Stimulated activated CD4-positive, alpha-beta T cell treated with anti-CD3 and anti-CD28 coated beads, Interleukin-1b, Interleukin-23, amount 100 ng/mL, for 1 hour (primary cell): ENCODE measurements at places on chromosomes 1 and 21.
A peak's percentile ranks its signal among the peaks of the same experiment; 100 is the strongest.

DNA sequence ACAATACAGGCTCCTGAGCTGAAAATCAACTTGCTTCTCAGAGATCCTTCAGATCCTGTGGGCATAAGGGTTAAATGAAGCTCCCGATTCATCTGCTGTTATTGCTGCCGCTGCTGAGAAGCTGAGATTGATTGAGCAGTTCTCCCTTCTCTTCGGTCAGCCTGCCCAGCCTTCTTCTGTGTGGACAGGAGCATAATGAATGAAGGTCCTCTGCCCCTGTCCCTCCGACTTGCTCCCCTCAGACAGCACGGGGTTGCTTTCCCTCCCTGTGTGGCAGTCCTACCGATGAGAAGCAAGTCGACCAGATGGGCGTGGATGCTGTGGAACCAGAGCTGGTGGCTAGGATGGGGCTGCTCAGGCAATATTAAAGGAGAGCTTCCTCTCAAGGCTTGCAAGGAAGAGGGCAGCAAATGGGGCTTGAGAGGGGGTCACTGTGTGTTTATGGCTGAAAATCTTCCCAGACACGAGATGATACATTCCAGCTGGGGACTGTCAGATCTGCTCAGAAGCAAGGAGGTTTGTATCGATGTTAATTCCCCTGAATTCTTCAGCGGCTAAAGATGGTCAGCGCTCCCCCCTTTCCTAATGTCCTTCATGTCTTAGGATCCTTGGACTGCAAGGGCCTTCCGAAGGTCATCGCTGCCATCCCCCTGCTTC is 63.9 kb upstream of the GOLT1A start:
- DNase-seq: no peak

DNA sequence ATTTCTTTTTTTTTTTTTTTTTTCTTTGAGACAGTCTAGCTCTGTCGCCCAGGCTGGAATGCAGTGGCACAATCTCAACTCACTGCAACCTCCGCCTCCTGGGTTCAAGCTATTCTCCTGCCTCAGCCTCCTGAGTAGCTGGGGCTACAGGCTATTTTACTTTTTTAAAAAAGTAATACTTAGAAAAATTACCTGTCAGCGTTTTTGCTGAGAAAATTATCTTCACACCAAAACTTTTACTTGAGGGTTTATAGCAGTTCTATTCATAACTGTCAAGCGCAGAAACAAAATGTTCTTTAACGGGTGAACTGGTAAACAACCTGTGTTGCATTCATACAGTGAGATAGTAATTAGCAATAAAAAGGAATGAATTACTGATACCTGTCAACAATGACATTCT is 1.5 kb upstream of the SLC25A24 start:
- no peak for DNase-seq

GRCh38 chr1:52193985-52194384 is 52.1 kb downstream of the ZFYVE9 start:
- no peak for DNase-seq

DNA sequence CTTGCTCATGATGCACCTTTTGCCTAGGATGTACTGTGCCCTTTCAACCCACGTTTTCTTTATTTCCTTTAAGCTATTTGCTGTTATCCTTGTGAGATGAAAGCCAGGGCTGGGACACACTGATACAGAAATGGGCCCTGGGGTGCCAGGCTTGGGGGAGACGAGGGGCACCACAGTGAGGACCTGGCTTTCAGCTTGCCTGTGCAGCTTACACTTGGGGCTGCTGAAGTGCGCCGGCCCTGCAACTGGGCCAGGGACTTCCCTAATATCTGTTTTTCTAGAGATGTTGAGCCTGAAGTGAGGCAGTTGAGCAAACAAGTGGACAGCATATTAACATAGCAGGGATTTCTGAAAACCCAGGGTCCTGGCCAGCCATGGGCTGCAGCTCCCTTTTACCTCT is 42.5 kb upstream of the SLC19A1 start:
- DNase-seq: no peak

DNA sequence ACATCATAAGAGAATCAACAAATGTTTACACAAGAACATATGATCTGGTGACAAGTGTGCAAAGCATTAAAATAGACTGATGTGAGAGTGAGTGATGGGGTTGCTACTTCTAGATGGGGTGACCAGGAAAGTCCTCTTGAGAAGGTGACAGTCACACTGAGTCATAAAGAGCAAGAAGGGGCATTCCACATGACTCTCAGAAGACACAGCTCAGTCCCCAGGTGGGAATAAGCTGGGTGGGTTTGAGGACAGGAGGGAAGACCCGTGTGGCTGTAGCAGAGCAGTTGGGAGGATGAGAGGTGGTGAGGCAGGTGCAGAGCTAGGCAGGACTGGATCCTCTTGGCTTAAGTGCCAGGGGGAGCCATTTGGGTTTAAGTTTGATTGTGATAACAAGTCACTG is 53.1 kb downstream of the TNR start:
- DNase-seq: no peak

GRCh38 chr1:205240118-205240517 is 12.4 kb downstream of the TMCC2 start:
- DNase-seq: no peak

DNA sequence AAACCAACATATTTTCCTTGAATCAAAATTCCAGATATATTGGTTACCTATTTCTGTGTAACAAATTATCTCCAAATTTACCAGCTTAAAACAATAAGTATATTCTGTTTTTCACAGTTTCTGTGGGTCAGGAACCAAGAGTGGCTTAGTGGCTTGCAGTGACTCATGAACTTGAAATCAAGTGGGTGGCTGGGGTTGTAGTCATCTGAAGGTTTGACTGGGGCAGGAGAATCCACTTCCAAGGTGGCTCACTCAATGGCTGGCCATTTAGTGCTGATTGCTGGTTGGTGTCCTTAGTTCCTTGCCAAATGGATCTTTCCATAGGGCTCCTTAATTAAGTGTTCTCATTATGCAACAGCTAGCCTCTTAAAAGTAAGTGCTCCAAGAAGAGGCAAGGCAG is 43.8 kb downstream of the ALG14 start:
- no peak for DNase-seq

DNA sequence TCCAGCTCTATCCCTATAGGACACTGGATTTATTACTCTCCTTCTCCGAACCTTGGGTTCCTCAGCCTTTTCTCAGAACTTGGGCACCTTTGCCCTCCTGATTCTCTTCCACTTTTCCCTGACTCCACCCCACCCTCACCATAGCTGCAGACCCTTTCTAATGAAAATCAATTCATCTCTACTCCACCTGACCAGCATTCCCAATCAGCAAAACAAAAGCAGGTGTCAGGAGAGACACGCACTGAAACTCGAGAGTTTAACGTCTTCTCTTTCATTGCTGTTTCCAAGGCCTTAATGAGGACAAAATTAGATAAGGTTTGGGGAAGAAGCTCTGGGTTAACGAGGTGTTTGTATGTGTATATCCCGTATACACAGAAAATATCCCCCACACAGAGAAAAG is 208.8 kb downstream of the PLPP3 start:
- no peak for DNase-seq

DNA sequence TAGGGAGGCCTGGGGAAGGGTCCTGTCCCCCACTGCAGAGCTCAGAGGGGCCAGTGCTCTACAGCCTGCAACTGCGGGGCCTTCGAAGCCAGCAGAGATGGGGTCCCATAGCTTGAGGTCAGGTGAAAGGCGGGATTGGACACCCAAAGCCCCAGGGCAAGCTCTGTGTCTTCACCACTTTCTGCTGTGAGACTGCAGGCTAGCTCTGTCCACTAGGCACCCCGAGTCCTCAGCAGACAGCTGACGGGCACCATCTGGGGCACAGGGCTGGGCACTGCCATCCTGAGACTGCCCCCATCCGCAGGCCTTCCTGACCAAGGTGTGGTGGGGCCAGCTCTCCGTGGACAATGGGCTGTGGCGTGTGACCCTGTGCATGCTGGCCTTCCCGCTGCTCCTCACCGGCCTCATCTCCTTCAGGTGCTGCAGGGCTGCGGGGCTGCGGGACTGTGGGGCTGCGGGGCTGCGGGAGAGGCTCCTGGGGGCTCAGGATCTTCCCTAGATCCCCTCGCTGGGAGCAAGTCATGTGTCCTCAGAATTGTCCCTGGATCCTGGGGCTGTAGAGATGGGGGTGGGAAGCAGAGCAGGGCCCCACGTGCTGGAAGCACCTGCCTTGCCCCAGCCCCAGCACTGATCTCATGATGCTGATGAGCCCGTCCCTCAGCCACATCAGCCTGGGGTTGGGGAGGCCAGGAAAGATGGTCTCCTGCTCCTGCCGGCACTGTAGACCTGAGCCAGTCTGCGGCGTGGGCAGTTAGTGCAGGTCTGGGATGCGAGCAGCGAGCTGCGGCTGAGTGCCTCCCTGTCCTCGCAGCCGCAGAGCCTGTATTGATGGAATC is 46.8 kb downstream of the TRPM2 start:
- no peak for DNase-seq

- no peak for DNase-seq
Observed at GRCh38 chr21:46180778-46181391, 3.4 kb downstream of the SPATC1L start.

GRCh38 chr1:7010534-7011200 is 225.4 kb downstream of the CAMTA1 start:
- no peak for DNase-seq

- DNase-seq: no peak
Observed at GRCh38 chr1:147771226-147772125, 11.1 kb upstream of the GJA5 start.

DNA sequence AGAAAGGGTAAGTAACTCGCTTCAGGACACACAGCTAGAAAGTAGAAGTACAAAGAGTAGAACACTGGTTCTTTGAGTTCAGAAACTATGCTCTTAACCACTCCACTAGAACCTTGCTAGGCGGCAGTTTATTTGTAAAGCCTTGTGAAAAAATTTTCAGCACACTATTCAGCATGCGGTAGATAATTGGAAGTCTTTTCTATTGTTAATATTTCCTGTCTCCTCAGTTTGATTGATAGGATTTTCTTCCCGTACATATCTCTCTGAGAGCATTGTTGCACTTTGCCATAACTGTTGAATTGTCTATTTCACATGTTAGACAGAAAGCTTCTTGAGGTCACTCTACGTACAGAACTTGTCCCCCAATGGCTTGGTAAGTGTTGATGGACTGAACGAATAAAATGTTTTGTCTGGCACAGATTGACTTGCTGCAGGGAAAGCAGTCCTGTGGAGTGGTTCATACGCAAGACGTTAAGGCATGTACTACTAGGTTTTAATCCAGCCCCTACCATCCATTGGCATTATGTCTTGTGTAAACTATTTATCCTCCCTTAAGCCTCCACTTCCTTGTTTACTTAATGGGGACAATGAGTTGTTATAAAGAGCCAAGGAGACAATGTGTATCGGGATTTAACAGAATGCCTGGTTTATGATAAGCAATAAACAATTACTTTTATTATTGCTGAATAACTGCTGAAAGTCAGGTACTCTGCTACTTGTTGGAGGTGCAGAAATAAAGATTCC is 35.8 kb downstream of the C1orf21 start:
- DNase-seq: no peak

DNA sequence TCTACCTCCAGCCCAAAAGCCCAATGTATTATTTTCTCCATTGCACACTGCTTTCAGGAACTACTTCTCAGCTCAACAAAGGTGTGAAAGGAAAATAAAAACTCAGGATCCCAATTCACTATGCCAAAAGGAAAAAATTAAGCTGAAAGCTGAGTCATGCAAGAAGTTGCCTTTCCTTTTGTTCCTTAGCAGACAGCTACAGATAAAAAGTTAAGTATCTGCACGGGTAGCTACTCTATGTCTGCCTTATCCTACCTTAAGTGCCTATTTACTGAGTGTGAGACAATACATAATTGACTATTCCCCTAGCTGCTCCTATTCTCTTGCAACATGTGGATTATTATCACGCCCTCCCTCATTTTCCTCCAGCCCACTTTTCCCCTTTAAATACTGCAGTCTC is 84.1 kb downstream of the ADCY10 start:
- no peak for DNase-seq

GRCh38 chr1:2130871-2131289 is 63.7 kb downstream of the FAAP20 start:
- DNase-seq: no peak

- no peak for DNase-seq
Observed at GRCh38 chr1:167934426-167935215, 1.9 kb upstream of the DCAF6 start.

GRCh38 chr21:33542640-33543504 is at the start of gene SON:
SON (plus strand) TSS chr21:33543038; CDS start chr21:33543093, 55 bp downstream.
- peak; percentile 81 for DNase-seq

DNA sequence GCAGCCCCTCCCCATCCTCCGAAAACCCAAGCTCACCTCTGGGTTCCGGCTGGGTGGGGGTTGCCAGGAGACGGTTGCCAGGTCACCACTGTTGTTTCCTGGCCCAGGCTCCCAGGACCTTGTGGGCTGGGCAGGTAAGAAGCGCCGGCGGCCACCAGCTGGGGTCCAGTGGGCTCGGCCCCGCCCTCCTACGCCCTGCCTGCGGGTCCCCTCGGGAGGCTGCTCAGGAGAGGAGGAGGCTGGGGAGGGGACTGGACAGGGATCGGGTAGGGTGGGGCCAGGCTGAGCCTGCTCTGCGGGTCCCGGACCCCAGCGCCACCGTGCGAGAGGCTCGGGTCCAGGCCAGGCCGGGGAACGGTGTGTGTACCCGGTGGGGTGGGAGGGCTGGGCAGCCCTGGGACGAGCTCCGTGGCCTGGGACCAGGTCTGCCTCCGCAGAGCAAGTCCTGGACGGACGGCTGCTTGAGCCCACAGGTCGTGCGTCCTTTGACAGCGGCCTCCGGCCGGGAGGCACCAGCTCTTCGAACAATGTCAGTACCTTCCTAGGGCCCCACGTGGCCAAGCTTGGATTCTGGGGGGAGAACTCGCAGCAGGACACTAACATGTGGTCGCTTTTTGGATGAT is at the start of gene TTLL10:
Gene TTLL10 (plus strand): TSS at position 88 of the 623 bp plus-strand sequence. CDS start 5,336 bp downstream, outside the sequence.
- DNase-seq: no peak

DNA sequence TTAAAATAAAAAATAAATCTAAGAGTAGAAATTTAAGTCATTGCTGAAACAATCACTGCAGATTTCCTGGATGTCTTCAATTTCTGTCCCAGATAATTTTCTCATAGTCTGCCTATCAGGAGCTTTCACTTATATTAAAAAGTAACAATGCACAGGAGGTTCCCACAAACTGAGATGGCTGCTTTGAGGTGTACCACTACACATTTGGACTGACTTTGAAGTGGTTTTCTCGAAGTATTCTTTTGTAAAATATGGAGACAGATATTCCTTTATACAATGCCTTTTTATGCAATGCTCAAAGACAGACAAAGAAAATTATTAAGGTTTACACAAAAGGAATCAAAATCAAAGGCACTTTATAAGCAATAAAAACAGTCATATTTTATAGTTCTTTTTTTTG is 24.5 kb downstream of the TOR1AIP2 start:
- no peak for DNase-seq

GRCh38 chr21:35849144-35849543 is 211.2 kb downstream of the SETD4 start:
- no peak for DNase-seq
